ENCODE measurements at places on chromosomes 2 and 18.
A peak's percentile ranks its signal among the peaks of the same experiment; 100 is the strongest.

GRCh38 chr2:42040643-42041278 is 7.1 kb upstream of the PKDCC start:
- no peak for DNase-seq

DNA sequence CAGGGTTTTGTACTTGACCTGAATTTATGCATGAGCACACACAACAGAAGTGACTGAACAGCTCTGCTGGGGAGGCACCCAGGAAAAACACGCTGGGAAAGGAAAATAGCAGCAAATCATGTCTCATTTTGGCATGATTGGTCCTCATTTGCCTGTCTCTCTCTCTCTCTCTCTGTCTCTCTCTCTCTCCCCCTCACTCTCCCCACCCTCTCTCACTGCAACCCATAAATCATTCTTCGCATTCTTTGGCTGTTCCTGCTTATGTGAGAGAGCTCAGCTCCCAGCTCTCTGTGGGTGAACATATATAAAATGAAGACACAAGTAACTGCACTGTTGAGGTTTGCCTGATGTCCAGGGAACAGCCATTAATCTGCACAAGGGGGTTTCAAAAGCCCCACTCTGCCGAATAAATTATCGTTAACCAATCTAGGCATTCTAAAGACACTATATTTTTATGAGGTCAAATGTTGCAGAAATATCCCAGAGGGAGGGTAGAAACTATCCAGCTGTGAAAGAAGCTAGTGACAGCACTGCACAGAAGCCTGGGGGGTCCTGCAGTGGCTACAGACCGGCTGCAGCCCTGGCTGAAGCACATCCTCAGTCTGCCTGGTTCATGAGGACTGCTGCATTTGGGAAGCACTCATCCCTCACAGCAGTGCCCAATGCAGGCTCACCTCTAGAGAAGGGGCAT is 260.3 kb downstream of the AFF3 start:
- peak; percentile 98 for DNase-seq

DNA sequence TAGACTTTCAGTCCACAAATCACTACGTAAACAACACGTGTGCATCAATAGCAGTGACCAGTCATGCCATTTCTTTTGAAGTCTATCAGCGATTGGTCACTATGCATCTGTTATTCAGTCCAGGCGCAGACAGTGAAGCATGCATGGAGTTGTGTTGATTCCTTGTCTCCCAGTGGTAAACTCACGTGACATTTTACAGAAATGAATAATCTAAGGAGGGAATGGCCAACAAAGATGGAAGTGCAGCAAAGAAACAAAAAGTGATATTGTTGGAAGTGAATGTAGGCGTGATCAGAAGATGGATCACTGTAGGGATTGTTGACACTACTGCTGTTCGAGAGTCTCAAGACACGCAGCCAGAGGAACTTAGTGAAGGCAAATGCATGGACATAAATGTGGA is 317.8 kb upstream of the MGAT5 start:
- DNase-seq = no peak

DNA sequence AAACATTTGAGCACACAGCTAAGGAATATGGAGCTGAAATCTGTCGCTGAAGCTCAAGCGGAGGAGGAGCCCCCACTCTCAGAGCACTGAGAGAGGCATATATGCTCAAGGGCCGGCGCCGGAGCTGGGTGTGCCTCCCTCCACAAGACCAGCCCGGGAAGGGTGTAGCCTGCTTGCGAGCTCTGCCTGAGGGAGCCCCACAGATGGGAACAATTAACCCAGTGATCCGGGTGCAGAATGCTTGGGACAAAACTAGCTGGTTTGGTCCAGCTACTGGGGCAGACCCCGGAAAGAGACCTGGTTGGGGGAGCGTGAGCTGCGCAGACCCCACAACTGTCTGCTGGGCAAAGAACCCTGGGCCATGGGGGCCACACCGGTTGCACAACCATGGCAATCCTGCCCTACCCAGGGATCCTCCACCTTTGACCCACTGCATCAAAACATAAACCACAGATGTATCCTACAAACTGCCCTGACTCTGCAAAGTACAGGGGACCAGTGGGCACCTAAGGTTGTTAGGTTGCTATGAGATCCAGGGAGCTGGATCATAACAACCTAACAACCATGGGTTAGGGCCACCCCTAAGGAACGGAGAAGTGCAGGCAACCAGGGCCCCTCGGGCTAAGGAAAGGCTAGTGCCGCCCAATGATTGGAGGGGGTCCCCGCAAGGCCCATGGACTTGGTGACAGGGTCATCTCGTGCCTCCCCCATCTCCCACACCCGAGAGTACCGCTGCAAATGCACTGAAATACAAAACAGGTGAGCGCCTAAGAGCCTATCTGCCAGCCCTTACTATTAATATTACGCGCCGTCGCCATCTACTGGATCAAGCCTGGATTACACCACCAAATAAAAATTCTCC is 53.4 kb upstream of the SCN1A start:
- DNase-seq = peak; percentile 34

DNA sequence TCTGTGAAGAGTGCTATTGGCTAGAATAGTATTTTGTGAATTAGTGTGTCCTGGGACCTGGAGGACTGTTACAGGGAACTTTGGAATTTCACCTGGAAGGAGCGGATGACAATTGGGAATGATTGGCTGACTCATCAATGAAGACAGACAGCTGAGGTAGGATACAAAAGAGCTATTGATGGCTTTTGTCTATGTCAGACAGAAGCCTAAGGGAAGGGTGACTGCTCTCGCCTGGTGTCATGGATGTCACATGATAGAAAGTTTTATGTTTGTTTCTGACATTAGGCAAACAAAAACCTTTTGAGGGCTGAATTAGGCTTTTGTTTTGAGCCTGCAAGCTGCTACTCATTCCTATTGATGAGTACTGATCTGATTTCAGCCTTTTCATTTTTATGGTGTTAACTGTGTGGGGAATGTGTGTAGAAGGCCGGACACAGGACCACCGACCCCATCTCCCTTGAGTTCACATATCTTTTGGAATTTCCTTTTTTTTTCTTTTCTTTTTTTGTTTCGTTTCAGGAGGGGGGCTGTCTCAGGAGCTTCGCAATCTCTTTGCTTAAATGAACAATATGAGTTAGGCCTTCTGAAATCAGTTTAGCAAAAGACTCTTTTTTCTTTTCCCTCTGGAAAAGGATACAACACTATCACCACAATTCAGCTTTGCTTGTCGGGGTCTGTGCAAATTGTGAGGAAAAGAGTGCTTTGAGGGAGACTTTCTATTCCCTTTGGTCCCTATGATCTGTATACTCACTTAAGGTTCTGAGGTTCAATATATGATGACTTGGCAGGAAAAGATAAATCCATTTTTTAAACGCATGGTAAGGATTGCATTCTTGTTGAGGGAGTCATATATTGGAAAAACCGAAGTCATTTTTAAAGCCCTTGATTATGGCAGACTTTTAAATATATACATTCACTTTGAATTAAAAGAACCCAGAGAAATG is 207.9 kb upstream of the FIGN start:
- no peak for DNase-seq

- no peak for DNase-seq
These were observed 71.2 kb downstream of the CERKL start for GRCh38 chr2:181585732-181586131.

- DNase-seq = peak; percentile 67
These were observed 168.5 kb downstream of the CBLN2 start for GRCh38 chr18:72375618-72376017.

DNA sequence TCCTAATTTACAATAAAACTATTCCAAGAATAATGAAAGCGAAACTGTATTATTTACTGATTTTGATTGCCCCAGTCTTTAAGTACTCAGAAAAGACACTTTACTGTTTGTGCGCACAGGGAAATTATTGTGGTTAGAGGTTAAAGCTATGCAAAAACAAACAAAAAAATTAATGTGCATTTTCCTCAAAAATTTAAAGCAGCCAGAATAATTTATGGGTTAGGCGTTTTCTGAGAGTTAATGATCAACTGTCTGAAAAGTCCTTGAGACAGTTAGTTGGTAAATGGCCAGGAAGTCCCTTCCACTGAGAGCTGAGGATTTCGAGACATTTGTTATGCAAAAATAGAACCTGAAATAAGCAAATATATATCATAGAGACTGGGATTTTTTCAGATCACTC is 143.3 kb downstream of the IRS1 start:
- peak; percentile 71 for DNase-seq

GRCh38 chr18:75859533-75859932 is 432.0 kb upstream of the SMIM21 start:
- no peak for DNase-seq

- no peak for DNase-seq
These were observed 2.6 kb upstream of the GPR35 start for GRCh38 chr2:240622531-240623235.

GRCh38 chr18:78168526-78168925 is 811.1 kb upstream of the SALL3 start:
- DNase-seq = no peak

GRCh38 chr2:76288146-76288545 is 577.4 kb upstream of the GCFC2 start:
- no peak for DNase-seq

DNA sequence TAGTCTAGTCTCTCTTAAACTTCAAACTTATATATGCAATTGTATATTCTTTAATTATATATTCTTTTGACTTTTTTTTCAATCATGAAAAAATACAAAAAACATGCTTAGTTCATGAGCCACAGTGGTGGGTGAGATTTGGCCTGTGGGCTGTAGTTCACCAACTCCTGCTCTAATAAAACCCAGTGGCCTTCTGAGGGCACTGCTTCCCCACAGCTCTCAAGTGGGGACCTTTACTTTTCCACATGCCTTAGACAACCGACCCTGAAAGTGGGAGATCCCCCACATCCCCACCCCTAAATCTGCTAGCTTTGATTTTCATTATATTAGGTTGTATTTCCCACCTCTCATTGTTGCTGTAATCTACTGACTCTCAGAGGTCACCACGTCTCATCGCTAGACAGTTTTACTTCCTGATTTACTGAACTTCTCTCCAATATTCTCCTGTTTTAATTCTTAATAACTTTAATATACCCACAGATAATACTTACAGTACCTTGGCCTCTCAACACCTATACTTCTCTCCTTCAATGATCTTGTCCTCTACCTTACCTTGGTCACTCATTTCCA is 57.3 kb downstream of the ROCK1 start:
- no peak for DNase-seq

GRCh38 chr18:77470569-77471413 is 221.1 kb downstream of the GALR1 start:
- DNase-seq = no peak

DNA sequence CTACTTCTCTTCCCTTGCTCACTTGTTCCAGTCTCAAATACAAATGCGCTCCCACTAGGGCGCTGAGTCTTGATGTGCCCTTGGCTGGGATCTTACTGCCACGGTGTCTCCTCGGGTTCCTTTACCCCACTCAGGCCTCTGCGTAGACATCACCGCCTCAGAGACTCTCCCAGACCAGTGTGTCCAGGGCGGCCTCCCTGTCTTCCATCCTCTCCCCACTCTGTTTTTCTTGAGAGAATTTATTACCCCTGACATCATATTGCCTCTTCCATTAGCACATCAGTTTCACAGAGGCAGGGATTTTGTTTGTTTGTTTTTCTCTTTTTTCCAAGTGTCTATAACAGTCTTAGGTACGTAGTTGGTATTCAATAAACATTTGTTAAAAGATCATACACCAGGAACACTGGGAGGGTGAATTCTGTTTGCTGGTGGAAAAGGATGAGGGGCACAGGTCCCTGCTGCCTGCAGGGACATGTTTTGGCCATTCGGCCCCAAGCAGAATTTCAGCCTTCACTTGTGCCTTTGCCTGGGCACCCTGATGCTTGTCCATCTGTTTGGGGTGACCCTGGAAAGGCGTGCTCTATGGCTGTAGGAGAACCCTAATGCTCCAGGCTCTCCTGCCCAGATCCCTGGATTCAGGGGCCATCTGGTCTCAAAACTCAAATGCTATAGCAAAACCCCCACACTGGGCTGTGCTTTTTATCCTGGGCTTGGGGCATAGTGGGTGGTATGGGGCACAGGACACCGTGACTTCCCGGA is 55.0 kb downstream of the RPL37A start:
- no peak for DNase-seq

- no peak for DNase-seq
These were observed 105.0 kb upstream of the ATP8B1 start for GRCh38 chr18:57908092-57908491.

DNA sequence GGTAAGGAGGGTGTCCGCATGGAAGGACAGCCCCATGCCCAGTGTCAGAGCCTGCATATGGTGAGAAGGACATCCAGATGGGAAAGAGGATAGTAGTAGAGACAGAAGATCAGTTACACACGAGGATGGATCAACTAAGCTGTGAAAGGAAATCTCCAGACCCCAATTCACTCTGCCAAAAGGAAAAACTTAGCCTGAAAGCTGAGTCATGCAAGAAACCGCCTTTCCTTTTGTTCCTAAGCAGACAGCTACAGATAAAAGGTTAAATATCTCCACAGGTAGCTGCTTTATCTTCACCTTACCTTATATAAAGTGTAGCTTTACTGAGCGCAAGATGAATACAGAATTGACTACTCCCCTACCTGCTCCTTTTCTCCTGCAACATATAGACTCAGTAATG is 67.3 kb upstream of the LGALSL start:
- DNase-seq = no peak

GRCh38 chr2:199684832-199685231 is 166.2 kb downstream of the FTCDNL1 start:
- DNase-seq = no peak

- DNase-seq = no peak
These were observed 48.1 kb downstream of the PLB1 start for GRCh38 chr2:28544036-28544346.

GRCh38 chr18:36633961-36634412 is 194.8 kb downstream of the TPGS2 start:
- peak; percentile 25 for DNase-seq

GRCh38 chr2:24508878-24509277 is 17.8 kb downstream of the NCOA1 start:
- no peak for DNase-seq

- DNase-seq = no peak
These were observed at the start of gene KCNG2 for GRCh38 chr18:79797518-79798345. TSS of gene KCNG2 (plus strand) at chr18:79797938. CDS start at chr18:79863668, 65,730 bp downstream.

DNA sequence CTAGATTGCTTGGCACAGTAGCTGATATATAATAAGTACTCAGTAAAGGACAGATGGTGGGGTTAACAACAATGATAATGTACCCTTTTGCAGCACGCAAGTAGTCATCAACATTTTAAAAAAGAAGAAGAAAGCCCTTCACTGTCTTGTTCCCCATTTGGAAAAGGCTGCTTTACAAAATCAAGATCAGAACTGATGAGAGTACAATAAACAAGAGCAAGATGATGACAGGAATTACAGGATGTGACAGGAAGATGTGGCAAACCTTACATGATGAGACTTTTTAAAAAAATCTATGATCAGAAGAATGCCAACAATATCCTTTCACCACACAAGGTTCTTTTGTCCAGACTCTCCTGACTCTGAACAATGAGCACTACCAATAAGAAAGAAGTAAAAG is 9.1 kb downstream of the TYW5 start:
- DNase-seq = no peak

DNA sequence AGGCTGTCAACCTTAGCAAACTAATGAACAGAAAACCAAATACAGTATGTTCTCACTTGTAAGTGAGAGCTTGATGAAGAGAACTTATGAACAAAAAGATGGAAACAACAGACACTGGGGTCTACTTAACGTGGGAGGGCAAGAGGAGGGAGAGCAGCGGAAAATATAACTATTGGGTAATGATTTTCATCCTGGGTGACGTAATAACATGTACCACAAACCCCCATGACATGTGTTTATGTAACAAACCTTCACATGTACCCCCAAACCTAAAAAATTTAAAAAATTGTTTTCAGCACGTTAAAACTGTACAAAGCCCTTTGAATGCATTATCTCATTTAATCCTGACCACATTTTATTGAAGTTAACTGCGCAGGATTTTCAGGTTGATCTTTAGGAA is 64.9 kb upstream of the RBMS1 start:
- no peak for DNase-seq

- DNase-seq = no peak
These were observed 189.9 kb downstream of the SH3RF3 start for GRCh38 chr2:109318949-109319342.
